Posterior vena cava (tissue), 2 donors: ENCODE measurements at places on chromosomes 3 and 15. TPM values are rescaled to one million over a fixed set of nuclear protein-coding genes. Genes with fewer than 3 reads are reported as not detected.

GRCh38 chr3:126288314-126288713 is 68.9 kb downstream of the KLF15 start:
- DNase-seq, result no peak

The SUCNR1 gene
- total RNA-seq, result 1.9 TPM

The UMPS gene
- 16.1 TPM for total RNA-seq

- no peak for DNase-seq
Observed at GRCh38 chr3:195544634-195545033, 1.5 kb upstream of the PPP1R2 start.

GRCh38 chr15:71350622-71351378 is 235.5 kb downstream of the THSD4 start:
- no peak for DNase-seq

DNA sequence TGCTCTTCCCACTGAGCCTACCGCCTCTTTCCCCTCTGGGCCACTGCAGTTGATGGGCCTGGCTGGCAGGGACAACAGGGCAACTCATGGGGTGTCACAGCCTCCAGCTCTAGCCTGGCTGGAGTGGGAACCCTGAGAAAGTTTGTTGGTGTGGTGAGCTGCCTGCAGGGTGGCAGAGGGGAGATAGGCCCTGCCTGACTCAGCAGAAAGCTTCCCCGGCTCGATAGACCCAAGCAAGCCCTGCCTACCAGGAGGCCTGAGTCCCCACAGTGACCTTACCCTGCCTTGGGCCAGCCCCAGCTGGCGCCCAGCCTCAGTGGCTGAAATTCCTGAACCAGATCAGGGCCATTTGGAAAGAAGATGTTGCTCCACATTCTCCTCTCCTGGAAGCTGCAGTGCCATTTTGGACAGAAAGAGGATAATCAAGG is 29.4 kb downstream of the ABTB1 start:
- DNase-seq, result peak; percentile 83

The ISLR2 gene
- 0.65 TPM for total RNA-seq

DNA sequence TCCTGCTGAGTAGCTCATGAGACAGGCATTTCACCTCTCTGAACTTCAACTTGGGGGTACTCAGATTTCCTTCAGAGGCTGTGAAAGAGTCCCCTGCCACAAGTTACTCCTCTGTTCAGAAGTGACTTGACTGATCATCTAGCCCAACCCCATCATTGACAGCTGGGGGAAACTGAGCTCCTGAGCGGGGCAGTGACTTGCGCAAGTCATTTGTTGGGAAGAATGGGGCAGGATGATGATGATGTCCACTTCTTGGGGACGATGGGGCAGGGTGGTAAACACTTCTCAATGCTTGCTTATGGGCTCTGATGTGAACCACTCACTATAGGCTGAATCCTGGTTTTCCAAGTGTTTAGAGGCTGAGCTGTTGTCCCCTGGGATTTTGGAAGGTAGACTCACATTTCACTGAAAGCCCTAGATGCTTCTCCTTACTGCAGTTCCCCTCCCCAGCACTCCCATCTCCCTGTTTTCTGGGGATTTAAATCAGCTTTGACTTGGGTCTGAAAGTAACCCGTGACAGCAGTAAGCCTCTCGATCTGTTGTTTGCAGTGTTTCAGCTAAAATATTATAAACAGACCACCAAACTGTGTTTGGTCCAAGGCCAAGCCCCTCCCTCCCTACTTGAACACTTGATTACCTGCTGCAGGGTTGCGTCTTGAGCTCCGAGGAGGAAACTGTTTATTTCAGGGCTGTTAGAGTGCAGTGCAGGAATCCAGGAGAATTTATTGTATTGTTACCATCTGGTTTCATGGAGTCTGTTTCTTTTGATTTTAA is 25.1 kb downstream of the SMAD3 start:
- peak; percentile 69 for DNase-seq

The SYNM gene
- 447 TPM for total RNA-seq

The TEX55 gene
- total RNA-seq, result not detected

GRCh38 chr3:120425572-120426250 is 25.1 kb downstream of the FSTL1 start:
- DNase-seq, result no peak

- DNase-seq, result no peak
Observed at GRCh38 chr15:58506783-58507668, 75.2 kb downstream of the LIPC start.

DNA sequence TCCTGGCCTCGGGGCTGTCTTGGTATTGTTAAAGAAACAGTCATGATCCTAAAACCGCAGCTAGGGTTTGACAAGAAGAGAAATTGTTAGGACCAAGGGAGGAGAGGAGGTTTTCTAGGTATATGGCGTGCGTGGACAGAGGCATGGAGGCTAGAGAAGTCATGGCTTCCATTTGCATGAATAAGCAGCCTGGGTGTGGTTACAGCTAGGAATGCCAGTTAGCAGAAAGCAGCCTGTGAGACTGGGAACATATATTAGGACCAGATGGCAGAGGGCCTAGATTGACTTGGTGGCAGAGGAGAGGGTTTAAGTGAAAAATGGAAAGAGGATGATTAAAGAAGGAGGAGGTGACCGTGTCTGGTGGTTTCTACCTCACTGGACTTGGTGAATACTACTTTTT is 573.6 kb upstream of the ARRDC4 start:
- no peak for DNase-seq

The RARRES1 gene
- 446 TPM for total RNA-seq
